ENCODE measurements at places on chromosomes 7 and 10.

- DNase-seq = no peak
Measured at GRCh38 chr7:39554583-39555165, 11.5 kb upstream of the YAE1 start.

DNA sequence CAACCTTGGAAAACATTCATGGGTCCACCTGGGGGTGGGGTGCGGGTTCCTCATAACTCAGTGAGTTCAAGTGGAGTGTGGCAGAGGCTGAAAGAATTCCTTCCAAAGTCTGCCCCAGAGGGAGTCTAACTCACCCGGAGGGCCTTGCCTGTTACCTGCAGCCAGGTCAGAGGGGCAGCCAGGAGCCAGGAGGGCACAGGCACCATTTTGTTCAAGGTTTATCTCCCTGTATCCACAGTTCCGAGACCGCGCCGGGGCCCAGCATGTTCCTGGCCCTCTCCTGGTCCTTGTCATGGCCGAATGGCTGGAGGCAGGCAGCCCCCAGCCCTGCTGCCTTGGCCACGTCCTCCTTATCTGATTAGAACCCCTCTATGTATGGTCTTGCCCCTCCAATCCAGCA is 11.4 kb upstream of the DOCK1 start:
- no peak for DNase-seq

DNA sequence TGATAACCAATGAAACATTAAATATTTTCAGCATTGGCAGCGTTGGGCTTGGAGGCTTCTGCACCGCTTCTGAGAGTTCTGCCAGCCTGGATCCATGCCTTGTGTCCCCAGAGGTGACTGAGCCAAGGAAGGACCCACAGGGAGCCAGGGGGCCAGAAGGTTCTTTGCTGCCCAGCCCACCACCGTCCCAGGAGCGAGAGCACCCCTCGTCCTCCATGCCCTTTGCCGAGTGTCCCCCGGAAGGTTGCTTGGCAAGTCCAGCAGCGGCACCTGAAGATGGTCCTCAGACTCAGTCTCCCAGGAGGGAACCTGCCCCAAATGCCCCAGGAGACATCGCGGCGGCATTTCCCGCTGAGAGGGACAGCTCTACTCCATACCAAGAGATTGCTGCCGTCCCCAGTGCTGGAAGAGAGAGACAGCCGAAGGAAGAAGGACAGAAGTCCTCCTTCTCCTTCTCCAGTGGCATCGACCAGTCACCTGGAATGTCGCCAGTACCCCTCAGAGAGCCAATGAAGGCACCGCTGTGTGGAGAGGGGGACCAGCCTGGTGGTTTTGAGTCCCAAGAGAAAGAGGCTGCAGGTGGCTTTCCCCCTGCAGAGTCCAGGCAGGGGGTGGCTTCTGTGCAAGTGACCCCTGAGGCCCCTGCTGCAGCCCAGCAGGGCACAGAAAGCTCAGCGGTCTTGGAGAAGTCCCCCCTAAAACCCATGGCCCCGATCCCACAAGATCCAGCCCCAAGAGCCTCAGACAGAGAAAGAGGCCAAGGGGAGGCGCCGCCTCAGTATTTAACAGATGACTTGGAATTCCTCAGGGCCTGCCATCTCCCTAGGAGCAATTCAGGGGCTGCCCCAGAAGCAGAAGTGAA is 93.9 kb downstream of the TACC2 start:
- DNase-seq = no peak

GRCh38 chr7:33325754-33326484 is 196.6 kb downstream of the BBS9 start:
- no peak for DNase-seq

DNA sequence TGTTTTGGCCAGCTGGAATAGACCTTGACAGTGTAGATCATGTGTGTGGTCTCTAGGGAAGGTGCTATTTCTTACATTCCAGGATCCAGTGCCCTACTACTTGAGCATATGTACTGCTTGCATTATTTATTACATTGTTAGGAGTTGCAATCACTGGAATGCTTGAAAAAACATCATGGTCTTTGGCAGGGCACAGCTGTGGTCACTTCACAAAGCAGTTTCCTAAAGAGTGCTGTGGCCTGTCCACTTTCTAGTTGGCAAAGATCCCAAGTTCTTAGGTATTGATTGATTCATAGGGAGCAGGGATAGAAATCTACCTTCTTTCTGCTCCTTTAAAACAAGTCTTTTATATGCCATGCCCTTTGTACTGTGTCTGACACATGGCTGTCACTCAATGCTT is 4.6 kb downstream of the C7orf25 start:
- DNase-seq = no peak

- DNase-seq = no peak
Measured at GRCh38 chr7:28018020-28018419, 162.6 kb downstream of the JAZF1 start.

DNA sequence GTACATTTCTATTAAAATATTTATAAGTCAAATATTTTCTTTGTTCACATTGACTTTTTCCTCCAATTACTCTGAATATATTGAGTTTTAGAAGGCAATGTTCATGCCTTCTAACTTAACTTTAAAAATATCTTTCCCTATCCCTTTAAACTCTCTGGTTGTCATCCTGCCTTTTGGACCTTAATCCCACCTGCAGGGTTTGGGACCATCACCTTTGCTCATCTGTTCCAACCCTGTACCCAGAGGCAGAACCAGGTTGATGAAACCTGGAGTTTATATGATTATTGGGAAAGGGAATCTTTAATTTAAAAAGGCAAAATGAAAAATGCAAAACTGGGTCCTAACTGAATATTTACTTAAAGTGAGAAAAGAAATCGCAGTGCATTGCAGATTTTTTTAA is 24.8 kb downstream of the NEUROD6 start:
- DNase-seq = no peak

- no peak for DNase-seq
Measured at GRCh38 chr10:91571671-91572070, 61.2 kb downstream of the PPP1R3C start.

GRCh38 chr7:116549370-116549769 is 24.5 kb downstream of the CAV1 start:
- DNase-seq = no peak

GRCh38 chr10:18303851-18304801 is 163.9 kb downstream of the CACNB2 start:
- no peak for DNase-seq

DNA sequence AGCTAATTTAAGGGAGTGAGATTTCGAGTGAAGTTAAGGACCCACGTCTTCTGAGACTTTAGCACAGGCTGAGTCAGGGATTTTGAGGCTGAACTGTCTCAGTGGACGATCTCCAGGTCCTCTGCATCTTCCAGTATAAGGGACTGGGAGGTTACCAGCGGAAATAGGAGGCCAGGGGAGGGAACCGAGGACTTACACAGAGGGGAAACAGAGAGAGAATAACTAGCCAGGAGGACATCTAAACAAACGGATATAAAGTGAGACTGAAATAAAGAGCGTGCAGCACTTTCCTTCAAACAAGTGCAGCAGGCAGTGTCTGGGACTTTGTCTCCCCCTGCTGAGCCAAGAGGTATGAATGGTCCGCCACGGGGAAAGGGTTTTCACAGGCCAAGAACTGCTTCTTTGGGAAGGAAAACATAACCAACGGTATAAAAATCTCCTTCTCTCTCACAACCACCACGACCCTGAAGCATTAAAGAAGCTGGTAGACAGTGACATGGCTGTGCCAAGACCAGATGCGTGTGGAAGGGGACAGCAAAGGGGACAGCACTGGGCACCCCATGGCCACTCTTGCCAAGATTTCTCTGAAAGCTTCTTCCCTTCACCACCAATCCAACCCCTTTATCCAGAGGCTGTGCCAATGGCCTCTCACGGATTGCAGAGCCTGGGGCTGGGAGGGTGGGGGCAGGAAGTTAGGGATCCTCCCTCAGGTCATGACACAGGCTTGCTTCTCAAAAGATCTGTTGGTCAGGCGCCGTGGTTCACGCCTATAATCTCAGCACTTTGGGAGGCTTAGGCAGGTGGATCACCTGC is 72.0 kb downstream of the SLC37A3 start:
- peak; percentile 14 for DNase-seq

DNA sequence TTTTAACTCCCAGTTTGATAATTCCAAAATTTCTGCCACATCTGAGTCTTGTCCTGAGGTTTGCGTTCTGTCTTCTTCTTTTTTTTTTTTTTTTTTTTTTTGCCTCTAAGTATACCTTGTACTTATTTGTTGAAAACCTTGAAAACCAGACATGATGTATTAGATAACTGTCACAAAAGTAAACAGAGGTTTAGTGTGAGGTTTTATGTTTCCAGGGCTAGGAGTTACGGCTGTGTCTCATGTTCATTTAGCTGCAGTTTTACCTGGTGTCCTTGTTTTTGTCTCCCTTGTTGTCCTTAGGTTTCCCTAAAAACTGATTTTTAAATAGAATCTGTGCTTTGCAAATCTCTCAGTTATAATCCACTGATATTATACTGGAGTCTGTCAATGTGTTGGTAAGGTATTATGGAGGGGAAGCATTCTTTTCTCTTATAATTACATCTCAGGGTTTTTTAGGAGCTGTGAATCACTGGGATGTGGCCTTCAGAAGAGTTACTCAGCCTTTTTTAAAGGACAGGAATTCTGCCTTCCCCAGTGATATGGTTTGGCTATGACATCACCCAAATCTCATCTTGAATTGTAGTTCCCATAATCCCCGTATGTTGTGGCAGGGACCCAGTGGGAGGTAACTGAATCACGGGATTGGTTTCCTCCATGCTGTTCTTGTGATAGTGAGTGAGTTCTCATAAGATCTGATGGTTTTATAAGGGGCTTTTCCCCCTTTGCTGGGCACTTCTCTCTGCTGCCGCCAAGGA is 95.0 kb downstream of the CDCA7L start:
- DNase-seq = no peak

- DNase-seq = no peak
Measured at GRCh38 chr7:113217314-113217713, 99.0 kb upstream of the SMIM30 start.

- DNase-seq = no peak
Measured at GRCh38 chr10:43231523-43232078, 35.3 kb downstream of the RASGEF1A start.

DNA sequence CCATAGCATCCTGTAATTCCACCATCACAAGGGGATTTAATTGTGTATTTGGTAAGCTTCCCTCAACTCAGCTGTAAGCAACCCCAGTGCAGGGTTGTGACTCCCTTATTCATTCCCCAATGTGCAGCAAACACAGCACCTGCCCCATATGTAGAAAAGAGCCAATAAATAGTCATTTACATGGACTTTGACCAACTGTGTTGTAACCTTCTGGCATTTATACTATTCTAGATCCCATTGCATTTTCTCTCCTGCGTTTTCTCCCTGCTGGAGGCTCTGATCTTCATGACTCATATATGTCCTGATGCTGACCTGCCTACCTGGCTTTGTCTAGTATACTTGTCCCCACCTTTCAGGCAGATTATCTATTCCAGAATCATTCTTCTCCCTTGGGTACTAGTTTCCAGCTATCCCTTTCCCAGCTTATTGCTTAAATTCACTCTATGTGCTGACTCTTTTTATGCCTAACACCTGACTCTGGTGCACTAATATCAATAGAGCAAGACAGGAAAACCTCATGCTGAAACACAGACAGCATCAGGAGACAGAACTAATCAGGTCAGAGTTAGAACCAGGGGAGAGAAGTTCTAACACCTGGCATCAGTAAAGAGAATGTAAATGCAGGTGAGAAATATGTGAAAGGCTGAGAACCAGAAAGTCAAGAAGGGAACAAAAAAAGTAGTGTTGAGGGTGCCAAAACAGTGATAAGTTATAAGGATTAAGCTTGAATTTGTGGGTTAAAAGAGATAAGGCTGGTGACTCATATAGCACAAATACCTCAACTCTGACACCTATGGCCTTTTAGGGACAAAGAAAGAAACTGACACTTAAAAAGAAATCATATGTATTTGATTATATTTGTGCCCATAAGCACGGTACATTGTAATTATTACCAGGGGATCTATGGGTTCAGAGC is 402.7 kb downstream of the IPMK start:
- no peak for DNase-seq

DNA sequence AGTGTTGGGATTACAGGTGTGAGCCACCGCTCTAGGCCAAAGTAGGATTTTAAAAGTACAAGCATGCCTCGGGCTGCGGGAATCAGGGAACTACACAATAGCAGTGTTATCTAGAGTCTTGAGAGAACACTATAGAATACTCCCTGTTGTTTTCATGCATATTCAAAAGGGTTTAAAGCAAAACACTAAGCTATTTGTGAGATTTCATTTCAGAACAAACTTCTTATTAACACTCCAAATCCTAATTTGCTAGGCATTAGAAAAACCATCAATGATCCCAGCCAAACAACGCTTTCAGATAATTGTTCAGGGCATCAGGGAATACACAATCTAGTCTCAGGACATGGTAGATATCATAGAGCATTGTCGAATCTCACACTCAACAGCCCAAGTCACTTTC is 13.9 kb downstream of the DENND11 start:
- no peak for DNase-seq

GRCh38 chr7:149872419-149873073 is 1.2 kb upstream of the ATP6V0E2 start:
- no peak for DNase-seq

GRCh38 chr10:50576245-50576815 is 47.4 kb downstream of the SGMS1 start:
- DNase-seq = no peak

DNA sequence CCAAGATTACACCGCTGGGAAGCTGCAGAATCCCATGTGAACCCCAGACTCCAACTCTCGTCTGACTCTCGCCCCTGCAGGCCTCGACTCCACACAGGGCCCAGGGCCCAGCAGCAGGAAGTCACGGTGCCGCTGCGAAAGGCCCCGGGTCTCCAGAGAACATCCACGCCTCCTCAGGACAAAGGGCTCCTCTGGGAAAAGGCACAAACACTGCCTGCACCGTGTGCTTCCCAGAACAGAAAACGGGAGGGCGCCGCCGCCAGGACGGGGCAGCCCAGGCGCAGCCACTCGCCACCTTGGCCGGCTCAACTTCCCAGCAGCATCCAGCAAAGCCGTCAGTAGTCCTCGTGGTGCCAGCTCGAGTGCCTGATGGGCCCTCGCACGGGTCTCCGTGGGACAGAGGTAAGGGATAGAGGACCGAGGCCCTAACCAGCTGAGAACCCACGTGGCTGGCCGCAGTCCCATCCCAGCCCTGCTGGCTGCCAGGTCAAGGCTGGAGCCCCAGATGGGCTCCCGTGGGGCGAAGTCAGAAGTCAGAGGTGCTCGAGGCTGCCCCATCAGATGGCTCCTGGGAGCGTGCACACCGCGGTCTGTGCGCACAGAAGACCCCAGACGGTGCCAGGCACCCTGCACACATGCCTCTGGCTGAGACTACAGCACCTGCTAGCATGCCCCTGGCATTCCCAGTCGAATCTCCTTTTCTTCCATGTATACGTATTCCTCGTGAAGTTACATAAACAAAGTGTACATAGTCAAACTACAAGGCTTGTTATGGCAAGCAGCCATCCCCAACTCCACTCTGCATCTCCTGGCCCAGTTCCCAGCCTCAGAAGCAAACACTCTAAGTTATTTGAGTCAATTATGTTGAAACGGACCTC is 60.2 kb downstream of the MAD1L1 start:
- DNase-seq = no peak

- no peak for DNase-seq
Measured at GRCh38 chr10:11106621-11107374, 89.1 kb downstream of the CELF2 start.

Measured in caudate nucleus (tissue), 63 donors.